ENCODE measurements at places on chromosomes 3 and 15. TPM values are rescaled to one million over a fixed set of nuclear protein-coding genes. Genes with fewer than 3 reads are reported as not detected.

MINAR1 gene
- total RNA-seq: 5.3 TPM

DNA sequence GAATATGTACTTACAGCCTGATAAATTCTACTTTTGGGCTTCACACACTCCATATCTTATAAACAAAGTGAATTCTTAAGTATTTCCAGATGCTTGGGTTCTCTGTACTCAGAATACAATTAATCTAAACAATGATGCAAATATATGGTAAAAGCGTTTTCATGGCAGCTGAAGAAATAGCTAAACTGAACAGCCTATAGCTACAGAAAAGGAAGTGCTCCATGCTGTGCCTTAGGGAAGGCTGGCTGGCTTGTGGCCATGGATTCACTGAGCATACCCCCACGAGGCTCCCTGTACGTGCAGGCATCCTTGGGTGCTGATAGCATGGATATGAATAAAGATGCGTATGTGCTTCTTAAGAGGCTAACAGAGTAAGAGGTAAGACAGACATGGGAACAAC is 264.0 kb downstream of the KLF13 start:
- no peak for DNase-seq
- no peak overlapping the region for H3K27ac ChIP-seq
- H3K36me3 ChIP-seq: no peaks in the 10 kb centered on the region
- H3K4me1 ChIP-seq: peaks cover 6% of the 10 kb centered on the region
- peaks cover 4% of the 10 kb centered on the region for H3K27me3 ChIP-seq

DNA sequence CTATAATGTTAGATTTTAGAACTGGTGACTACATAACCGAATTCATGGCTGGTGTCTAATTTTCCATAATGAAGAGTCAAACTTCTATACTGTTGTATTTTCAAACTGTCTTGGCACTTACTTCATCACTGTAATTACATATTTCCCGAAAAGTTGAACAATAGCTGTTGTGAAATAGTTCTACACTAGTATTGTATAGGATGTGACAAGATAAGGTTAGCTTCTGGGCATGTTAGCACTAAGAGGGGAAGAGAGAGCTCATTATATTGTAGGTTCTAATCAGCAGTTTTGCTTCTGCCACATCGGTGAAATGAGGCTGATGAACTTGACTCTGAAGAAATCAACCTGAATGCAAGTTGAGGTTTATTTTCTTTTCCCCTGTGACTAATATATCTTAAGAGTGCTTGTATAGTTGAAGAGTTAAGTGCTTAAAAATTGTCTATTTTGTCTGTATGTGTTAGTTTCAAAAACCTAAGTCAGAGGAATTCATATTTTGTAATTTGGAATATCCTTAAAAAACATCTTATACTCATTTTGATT is 8.9 kb downstream of the GYG1 start:
- no peak for DNase-seq
- H3K4me3 ChIP-seq: no peak overlapping the region
- no peak overlapping the region for H3K27ac ChIP-seq

- no peak for DNase-seq
- H3K36me3 ChIP-seq: no peaks in the 10 kb centered on the region
- peaks cover 12% of the 10 kb centered on the region for H3K4me1 ChIP-seq
- H3K27me3 ChIP-seq: peaks cover 7% of the 10 kb centered on the region
These were observed 3.5 kb upstream of the RNU5B-1 start for GRCh38 chr15:65300924-65301441.

LAMB2 gene
- 259 TPM for total RNA-seq

DNA sequence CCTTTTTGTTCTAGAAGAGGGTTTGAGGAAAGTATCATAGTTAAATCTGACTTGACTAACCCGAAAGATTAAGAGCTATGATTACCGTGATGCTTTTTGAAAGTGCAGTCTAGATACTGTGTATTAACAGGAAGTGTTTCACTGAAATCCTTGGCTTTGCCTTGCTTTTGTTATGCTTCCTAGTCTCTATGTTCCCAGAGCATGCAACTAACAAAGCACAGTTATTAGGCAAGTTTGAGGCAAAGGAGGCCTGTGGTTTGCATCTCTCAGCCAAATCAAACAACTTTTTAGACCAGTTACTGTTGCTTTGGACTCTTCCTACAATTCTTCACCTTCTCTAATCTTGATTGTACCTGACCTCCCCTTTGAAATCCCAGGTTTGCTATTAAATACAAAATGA is 3.9 kb downstream of the LXN start:
- no peak for DNase-seq
- peaks cover 24% of the 10 kb centered on the region for H3K4me1 ChIP-seq
- H3K4me3 ChIP-seq: peak overlapping the region; percentile 52
- H3K36me3 ChIP-seq: peaks cover 34% of the 10 kb centered on the region
- H3K27ac ChIP-seq: peak overlapping the region; percentile 64

ZBTB20 gene
- 4.2 TPM for total RNA-seq
